H7 (cell line): ENCODE measurements at places on chromosomes 4 and X.

GRCh38 chrX:132118358-132118757 is 9.5 kb downstream of the FRMD7 start:
- DNase-seq, result no peak

DNA sequence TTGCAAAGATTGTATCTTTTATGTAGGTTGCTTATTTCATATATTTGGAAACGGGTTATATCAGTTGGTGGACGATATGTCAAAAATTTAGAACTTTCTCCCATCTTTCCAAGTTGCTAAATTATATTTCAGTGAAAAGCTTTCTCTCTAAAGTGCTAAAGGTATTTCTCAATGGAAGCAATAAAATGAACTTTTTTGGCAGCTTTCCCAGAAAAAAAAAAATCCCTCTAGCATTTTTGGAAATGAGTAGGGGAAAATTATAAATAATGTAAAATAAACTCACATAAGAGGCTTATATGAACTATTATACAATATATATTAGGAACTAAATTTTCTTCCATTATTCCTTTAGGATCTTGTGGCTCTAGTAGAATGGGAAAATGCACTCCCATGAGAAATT is 152.2 kb downstream of the GRID2 start:
- no peak for DNase-seq

- no peak for DNase-seq
Observed at GRCh38 chr4:138728566-138728965, 287.0 kb upstream of the NOCT start.

DNA sequence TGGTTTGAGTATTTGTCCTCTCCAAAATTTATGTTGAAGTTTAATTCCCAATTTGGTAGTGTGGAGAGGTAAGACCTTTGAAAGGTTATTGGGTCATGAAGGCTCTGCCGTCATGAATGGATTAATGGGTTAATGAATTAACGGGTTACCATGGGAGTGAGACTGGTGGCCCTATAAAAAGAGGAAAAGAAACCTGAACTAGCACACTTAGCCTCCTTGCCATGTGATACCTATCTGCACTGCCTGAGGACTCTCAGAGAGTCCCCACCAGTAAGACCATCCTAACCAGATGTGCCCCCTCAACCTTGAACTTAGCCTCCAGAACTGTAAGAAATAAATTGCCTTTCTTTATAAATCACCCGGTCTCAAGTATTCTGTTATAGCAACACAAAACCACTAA is 39.3 kb downstream of the PAGE1 start:
- no peak for DNase-seq

GRCh38 chr4:146548443-146548842 is 26.7 kb upstream of the SLC10A7 start:
- no peak for DNase-seq

GRCh38 chrX:76957485-76957884 is 489.7 kb upstream of the FGF16 start:
- no peak for DNase-seq

- DNase-seq, result no peak
Observed at GRCh38 chr4:77201857-77202256, 44.9 kb downstream of the CCNG2 start.

DNA sequence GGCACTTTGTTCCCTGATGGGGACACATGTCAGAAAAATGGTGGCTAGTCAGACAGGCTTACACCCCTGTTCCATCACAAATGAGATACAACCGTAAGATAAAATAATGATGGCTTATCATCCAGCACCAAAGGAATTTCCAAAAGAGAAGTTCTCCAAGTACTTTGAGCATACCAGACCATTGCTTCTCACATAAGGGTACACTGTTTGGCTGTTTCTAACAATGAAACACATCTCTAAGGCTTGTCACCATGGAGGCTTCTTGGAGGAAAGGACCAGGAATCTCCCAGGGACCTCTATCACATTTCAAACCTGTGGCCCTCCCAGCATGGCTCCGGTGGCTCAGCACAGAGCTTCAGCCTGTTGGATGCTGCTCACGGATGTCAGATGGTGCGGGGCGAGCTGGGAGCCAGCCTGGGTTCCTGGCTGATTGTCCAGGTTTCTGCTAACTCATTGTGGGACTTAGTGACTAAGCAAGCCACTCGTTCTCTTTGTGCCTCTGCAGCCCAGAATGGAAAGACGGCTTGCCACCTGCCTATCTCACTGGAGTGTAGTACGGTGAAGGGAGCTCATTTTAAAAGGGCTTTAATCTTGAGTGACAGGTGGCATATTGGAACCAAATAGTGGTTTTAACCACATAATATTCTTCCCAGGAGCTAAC is 54.5 kb downstream of the FHDC1 start:
- DNase-seq, result no peak

GRCh38 chr4:28211676-28212470 is 1351.2 kb downstream of the STIM2 start:
- DNase-seq, result no peak

GRCh38 chrX:39922488-39922887 is 175.3 kb downstream of the BCOR start:
- no peak for DNase-seq

DNA sequence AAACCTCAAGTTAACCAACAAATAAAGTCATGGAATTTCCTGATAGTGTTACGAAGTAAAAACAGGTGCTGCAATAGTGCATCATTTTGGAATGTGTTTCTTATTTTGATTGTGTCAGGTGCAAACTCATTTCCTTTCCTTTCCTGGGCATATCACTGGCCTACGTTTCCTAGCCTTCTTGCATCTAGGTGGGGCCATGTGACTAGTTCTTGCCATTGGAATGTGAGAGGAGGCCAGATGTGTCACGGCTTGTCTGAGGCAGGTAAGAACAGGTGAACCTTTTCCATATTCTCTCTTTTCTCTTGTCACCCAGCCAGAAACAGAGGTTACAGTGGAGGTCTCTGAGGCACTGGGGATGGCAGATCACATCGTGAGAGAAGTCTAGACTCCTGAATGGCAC is 868.0 kb downstream of the RPA4 start:
- DNase-seq, result no peak

- peak; percentile 63 for DNase-seq
Observed at GRCh38 chrX:106177106-106177981, 9.2 kb downstream of the PWWP3B start.

GRCh38 chr4:3226467-3226866 is 22.5 kb upstream of the MSANTD1 start:
- DNase-seq, result no peak

DNA sequence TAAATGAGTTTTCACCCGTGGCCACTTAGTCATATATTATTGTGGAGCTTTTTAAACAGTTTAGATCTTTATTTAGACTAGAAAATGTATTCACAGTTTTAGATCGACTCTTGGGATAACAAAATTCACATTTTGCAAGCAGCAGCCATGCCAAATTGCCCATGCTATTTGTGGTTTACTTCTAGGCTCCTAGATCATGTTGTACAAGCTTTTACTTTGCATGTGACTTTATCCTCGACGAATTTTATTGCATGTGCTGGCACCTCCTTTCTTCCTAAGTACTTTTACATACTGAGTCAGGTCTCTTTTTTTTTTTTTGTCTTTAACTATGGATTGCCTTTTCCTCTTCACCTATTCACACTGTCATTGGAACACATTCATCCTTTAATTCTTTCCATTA is 23.2 kb downstream of the BBS12 start:
- no peak for DNase-seq

DNA sequence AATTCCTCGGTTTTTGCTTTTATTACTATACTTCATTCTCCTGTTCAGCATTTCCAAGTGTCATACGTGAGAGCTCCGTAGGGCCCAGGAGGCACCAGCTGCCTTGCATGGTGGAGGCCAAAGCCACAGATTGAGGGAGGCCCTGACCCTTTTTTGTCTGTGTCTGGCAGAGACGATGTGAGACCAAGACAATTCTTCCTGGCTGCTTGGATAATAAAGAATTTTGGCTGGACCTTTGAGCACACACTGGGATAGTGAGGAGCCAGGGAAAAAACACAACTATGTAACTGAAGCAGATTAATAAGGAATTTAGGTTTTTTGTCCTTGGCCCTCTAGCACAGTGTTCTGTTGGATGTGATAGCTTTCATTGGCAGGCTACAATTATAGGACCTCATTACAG is 161.0 kb downstream of the CPXCR1 start:
- no peak for DNase-seq

DNA sequence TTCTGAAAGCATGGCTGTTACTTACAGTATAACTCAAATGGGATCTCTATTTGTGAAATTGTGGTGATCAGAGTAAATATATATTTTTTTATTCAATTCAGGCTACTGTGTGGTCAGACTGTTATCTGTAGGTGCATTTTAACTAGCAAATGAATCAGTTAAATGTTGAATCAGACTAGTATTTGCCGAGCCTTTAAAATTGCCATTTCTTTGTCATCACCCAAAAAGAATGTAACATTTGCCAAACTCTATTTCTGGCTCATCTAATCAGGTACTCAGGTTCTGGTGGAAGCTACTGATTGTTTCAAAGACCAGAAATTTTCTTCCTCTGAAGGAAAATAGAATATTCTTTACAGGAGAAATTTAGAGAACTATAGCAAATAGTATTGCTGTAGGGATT is 1.8 kb upstream of the NAA15 start:
- no peak for DNase-seq

- no peak for DNase-seq
Observed at GRCh38 chrX:50712777-50713176, 101.2 kb downstream of the SHROOM4 start.

DNA sequence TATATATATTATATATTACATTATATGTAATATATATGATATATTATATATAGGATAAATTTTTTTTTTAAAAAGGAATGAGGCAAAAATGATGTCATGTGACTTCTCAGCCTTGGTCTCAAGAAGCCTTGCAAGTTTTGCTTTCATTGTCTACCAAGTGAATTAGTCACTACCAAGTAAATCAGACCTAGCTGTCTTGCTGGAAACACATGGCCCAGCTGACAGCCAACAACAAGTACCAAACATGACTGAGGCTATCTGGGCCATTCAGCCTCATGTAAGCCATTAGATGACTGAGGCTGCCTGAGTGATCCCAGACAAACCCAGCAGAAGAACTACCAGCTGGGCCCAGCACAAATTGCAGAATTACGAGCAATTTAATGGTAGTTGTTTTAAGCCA is 44.9 kb downstream of the HAND2 start:
- DNase-seq, result no peak

DNA sequence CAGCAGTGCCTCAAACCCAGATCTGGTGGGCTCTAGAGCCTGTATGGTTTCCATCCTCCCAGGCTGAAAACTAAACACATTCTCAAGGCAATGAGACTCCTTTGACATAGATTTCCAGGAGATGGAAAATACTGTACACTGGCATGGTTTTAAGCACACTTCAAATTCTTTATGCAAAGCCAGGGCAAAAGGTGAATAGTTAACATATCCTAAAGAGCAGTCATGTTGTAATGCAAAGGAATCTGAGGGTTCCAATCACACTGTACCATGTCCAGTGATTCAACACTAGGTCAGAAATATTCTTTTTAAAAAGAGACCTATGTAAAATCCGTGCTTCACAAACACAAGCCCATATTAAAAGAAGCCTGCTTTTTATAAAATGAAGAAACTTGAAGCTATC is 195.3 kb downstream of the QDPR start:
- DNase-seq, result no peak

DNA sequence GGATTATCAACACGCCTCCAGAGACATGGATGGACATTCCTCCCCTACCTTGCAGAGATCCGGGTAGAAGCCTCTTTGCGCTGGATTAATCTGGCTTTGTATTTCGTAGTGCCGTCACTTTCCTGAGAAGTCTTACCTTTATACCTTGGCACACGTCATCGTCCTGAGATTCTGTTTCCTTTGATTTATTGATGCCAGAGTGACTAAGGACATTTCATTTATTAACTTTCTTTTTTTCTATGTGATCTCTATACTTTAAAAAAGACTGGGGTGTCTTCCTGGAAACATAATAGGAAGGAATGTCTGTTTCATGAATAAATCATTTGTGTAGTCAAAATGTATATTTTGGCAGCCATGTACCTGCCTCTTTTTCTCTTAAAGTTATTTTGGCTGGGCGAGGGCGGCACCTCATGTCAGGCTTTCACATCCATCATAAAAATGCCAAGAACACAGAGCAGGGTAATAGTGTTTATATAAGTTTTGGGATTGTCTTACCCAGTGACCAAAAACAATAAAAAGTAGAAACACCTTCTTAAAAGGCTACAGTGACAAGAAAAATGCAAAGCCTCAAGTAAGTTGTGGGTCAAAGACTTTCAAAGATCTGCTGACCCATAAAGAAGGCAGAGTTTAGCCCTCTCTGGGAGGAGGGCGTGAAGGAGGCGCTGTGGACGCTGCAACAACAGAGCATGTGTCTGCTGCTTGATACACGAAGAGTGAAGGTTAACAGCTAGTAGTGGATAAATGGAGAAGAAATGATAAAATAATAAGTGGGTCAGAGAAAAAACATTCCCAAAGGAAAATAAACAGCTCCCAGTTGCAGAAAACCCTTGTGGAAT is 124.4 kb downstream of the SHROOM3 start:
- DNase-seq, result peak; percentile 44

- DNase-seq, result no peak
Observed at GRCh38 chr4:152586668-152587067, 50.8 kb upstream of the FBXW7 start.

DNA sequence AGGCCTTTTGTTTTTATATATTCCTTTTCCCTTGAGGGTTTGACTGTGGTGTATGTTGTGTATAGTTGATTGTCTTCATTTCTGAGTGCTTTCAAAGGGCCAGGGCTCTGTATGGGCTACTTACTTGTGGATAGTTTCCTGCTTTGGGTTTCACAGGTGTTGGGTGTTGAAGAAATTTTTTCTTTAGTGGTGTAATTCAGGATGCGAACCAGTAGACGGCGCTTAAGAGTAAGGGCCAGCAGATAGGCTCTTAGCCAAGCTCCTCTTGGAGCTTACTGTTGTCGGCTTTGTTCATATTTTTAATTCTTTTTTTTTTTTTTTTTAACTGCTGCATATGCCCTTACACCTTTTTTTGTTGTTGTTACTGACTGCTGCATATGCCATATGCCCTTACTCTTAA is 276.3 kb upstream of the GALNT7 start:
- no peak for DNase-seq
